ENCODE measurements at places on chromosomes 16 and 17. TPM values are rescaled to one million over a fixed set of nuclear protein-coding genes. Genes with fewer than 3 reads are reported as not detected.

ALDH3A1 gene
- total RNA-seq: 1.8 TPM

GRCh38 chr16:1057252-1057932 lies 15.2 kb upstream of the SSTR5 start:
- no peak for DNase-seq

DNA sequence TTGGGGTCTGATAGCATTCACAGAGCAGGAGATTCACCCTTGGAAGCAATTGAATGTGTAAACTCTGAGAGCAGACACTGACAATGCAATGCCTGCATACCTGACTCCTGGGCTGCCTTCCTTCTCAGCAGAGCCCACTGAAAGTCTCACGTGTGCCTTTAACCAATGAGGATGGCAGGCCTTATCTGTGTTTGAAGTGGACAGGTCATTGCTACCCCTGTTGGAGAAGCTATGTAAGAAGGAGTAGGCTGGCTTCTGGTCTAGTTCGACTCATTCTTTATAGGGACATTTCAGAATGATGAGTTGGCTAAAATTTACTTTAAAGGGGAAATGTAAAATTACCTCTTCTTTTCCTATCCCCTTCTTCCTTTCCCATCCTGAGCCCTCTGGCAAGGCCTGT lies 446.3 kb downstream of the SLC39A11 start:
- DNase-seq: no peak

PRPF8 gene
- 117 TPM for total RNA-seq

DRC3 gene
- total RNA-seq: 1.1 TPM

GRCh38 chr16:10282367-10282766 lies 100.1 kb upstream of the GRIN2A start:
- no peak for DNase-seq

- DNase-seq: no peak
These were observed 42.9 kb downstream of the PRKCA start for GRCh38 chr17:66345264-66345663.

DNA sequence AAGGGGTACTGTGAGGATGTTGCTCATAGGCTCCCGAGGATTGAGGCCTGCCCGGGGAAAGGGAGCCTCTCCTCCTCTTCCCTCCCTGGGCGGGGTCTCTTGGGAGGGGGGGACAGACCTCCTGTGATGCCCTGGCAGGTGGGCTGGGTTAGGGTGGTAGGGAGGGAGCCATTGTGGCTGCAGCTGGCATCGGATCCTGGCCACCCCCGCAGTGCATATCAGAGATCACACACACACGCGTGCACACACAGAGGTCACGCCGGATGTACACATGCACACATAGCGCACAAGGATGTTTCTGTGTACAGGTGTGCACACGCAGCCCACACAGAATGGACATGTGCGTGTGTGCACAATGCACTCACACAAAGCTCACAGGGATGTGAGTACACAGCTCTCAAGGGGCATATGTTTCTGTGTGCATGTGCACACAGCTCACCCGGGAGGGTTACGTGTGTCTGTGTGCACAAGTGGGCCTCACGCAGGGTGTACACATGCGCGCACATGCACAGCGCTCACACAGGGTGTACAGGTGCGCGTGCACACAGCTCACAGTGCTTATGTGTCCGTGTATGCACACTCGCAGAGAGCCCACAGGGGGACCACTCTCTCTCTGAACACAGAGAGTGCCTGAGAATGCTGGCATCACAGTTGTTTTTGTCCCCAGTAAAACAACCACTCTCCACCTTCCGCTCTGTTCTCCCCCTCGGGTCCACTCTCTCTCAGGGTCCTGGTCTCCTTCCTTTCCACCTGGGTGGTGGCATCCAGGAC lies 2.4 kb downstream of the GJD3 start:
- DNase-seq: no peak

HSPB9 gene
- not detected for total RNA-seq

GRCh38 chr17:43143201-43143600 lies 18.0 kb upstream of the BRCA1 start:
- no peak for DNase-seq

TERB1 gene
- not detected for total RNA-seq

NAT9 gene
- total RNA-seq: 31.3 TPM

LITAF gene
- total RNA-seq: 3.0 TPM

CDT1 gene
- total RNA-seq: 9.4 TPM

GRCh38 chr16:27215660-27216059 lies 12.3 kb downstream of the KDM8 start:
- DNase-seq: no peak
